ENCODE measurements at places on chromosomes 3 and 15. TPM values are rescaled to one million over a fixed set of nuclear protein-coding genes. Genes with fewer than 3 reads are reported as not detected.

The CCR3 gene
- not detected for total RNA-seq

The CX3CR1 gene
- 1.5 TPM for total RNA-seq

The CYP8B1 gene
- total RNA-seq = not detected

The KIF23 gene
- 3.0 TPM for total RNA-seq

The ZNF662 gene
- 45.1 TPM for total RNA-seq

The CCDC54 gene
- total RNA-seq = not detected

The EFCC1 gene
- 2.1 TPM for total RNA-seq

The ISLR2 gene
- total RNA-seq = 0.21 TPM

The ARNT2 gene
- total RNA-seq = 7.2 TPM

The CHDH gene
- 0.60 TPM for total RNA-seq

The ADAMTS9 gene
- total RNA-seq = 153 TPM

The TM6SF1 gene
- total RNA-seq = 8.7 TPM

The ANKRD28 gene
- 62.4 TPM for total RNA-seq

The DUOX1 gene
- total RNA-seq = 85.5 TPM

The ZNF80 gene
- not detected for total RNA-seq

The ZNF592 gene
- total RNA-seq = 29.0 TPM

The GPR149 gene
- total RNA-seq = not detected

The C3orf70 gene
- 19.0 TPM for total RNA-seq

The UBR1 gene
- total RNA-seq = 49.0 TPM

The CILP gene
- total RNA-seq = 5.4 TPM

The SENP8 gene
- 5.3 TPM for total RNA-seq

The LINGO1 gene
- total RNA-seq = 1.7 TPM

The RTP1 gene
- total RNA-seq = not detected

The CIB1 gene
- total RNA-seq = 104 TPM

The SLC9A9 gene
- total RNA-seq = 15.0 TPM

The CDV3 gene
- total RNA-seq = 127 TPM

The RAD51 gene
- 0.68 TPM for total RNA-seq

The PIGX gene
- total RNA-seq = 13.4 TPM

The SCAANT1 gene
- not detected for total RNA-seq

The DVL3 gene
- 61.1 TPM for total RNA-seq

All from ureter (tissue), 1 donor.